Stimulated activated CD8-positive, alpha-beta memory T cell treated with anti-CD3 and anti-CD28 coated beads, Interleukin-2, amount 100 ng/mL, for 1 hour (primary cell): ENCODE measurements at places on chromosomes 5 and 9.

DNA sequence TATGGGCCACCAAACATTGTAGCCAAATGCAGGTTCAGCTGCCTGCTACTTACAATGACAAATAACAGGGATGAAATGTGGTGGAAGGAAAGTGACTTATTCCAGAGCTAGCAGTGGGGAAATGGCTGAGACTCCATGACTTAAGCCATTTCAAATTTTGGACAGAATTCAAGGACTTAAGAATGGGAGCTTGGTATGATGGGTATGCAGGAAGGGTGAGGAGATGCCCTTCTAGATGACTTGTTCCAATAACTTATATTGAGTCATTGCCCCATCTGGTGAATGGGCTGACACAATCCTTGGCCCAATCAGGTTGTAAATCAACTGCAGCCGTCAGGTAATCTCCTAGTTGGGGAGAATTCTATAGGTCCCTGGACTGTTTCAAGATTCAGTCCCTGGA, 230.7 kb upstream of the SGCD start:
- DNase-seq, result no peak

- DNase-seq, result no peak
These were observed 454.6 kb downstream of the RAB3C start for GRCh38 chr5:59037453-59037852.

GRCh38 chr5:117207088-117207668, 632.6 kb upstream of the SEMA6A start:
- no peak for DNase-seq

- no peak for DNase-seq
These were observed 1.1 kb downstream of the PCYOX1L start for GRCh38 chr5:149358868-149359495.

GRCh38 chr5:126178521-126178920, 244.7 kb upstream of the GRAMD2B start:
- DNase-seq, result no peak

- no peak for DNase-seq
These were observed 27.7 kb downstream of the FGD3 start for GRCh38 chr9:92974761-92975755.

GRCh38 chr9:17793713-17794622, 215.1 kb downstream of the SH3GL2 start:
- no peak for DNase-seq

- no peak for DNase-seq
These were observed 31.9 kb upstream of the FANCC start for GRCh38 chr9:95349091-95350038.

- DNase-seq, result no peak
These were observed 218.2 kb downstream of the GADD45G start for GRCh38 chr9:89822996-89823395.

DNA sequence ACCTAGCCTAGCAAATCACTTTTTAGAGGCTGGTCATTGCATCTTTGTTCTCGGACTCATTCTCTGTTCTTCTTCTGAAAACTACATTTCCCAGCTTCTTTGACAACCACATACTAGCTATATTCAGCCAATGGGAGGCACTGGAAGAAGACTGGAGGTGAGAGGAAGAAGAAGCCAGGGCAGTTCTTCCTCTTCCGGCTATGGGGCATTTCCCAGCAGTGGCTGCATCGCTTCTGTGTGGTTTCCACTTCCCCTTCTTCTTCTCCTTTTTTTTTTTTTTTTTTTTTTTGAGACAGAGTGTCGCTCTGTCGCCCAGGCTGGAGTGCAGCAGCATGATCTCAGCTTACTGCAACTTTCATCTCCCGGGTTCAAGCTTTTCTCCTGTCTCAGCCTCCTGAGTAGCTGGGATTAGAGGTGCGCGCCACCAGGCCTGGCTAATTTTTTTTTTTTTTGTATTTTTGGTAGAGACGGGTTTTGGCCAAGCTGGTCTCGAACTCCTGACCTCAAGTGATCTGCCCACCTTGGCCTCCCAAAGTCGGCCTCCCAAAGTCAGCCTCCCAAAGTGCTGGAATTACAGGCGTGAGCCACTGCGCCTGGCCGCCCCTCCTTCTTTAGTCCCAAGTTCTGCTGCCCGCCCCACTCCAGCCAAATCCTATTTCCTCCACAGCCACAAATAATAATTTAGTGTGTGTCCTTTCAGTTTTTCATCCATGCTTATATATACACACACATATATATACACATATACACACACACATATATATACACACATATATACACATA, 6.9 kb upstream of the UBAP1 start:
- no peak for DNase-seq

DNA sequence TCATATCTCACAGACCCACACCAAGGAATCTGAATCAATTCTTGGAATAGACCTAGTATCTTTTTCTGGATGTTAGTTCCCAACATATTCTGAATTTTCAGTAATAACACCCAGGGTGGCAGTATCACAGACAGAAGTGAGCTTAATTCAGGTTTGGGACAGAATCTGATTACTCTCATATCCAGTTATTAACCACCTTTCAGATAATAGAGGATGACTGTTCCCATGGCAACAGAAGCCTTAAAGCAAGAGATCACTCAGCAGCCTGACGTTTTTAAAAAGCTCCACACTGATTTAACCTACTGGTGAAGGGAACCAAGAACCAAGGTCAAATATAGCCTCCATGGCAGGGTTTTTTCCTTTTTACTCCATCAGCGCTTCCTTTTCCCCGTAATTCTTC, 68.4 kb downstream of the ACTBL2 start:
- no peak for DNase-seq

- no peak for DNase-seq
These were observed 18.6 kb downstream of the HOMER1 start for GRCh38 chr5:79495311-79495710.

- DNase-seq, result no peak
These were observed 314.4 kb downstream of the ARL15 start for GRCh38 chr5:53996008-53996407.

DNA sequence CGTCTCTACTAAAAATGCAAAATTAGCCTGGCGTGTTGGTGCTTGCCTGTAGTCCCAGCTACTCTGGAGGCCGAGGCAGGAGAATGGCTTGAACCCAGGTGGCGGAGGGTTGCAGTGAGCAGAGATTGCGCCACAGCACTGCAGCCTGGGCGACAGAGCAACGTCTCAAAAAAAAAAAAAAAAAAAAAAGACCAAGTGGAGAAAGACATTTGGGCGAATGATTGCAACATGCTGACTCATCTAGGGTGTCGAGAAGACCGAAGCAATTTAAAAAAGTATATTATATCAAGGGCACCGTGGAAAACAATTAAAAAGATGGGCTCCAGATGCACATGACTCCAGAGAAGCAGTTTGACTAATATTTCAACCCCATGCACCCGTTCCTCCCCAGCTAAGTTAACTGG, 9.2 kb downstream of the KLF4 start:
- DNase-seq, result no peak

GRCh38 chr9:127923046-127923445, 6.2 kb upstream of the ST6GALNAC4 start:
- no peak for DNase-seq

DNA sequence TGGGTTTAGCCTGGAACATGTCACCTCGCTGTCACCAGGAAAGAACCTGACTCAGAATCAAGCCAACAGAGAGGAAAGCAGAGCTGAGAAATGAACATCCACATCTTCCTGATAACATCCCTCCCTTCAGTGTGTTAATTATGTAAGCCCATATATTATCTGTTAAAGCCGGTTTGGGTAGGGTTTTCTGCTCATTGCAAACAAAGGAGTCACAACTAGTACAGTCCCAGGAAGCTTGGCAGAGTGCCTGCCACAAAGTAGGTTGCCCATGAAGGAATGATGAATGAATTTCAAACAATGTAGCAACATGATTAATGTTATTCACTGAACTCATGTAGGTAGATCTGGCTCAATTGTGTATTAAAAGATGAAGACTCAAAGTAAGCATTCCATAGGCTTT, 10.4 kb upstream of the PPARGC1B start:
- DNase-seq, result no peak
